RWPE1 (cell line): ENCODE measurements at places on chromosomes 12 and 14.

DNA sequence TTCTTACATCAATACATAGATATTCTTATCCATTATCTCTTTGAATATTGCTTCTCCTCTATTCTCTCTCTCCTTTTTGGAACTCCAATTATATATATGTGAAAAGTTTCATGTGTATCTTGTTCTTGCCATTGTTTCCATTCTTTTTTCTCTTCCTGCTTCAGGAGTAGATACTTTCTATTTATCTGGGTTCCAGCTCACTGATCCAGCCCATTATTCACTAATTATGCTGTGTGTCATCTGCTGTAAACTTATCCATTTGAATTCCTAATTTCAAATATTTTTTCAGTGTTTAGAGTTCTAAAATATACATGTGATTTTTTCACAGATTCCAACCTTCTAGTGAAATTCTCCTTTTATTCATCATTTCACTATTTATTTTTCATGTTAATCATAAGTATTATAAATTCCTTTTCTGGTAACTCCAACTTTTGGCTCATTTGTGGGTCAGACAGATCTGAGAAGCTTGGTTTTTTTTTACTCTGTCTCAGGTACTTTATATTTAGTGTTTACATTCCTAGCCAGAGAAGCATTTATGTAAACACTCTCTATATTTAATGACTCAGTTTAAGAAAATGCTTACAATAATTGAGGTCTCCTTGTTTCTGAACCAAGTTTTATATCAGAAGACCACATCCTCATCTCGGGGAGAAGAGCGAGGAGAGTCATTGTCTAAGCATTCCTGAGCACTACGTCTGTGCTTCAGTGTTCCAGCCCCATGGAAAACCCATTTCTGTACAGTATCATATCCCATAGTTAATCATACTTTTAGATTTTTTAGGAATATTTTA is 15.9 kb upstream of the AMIGO2 start:
- peak; percentile 51 for DNase-seq

DNA sequence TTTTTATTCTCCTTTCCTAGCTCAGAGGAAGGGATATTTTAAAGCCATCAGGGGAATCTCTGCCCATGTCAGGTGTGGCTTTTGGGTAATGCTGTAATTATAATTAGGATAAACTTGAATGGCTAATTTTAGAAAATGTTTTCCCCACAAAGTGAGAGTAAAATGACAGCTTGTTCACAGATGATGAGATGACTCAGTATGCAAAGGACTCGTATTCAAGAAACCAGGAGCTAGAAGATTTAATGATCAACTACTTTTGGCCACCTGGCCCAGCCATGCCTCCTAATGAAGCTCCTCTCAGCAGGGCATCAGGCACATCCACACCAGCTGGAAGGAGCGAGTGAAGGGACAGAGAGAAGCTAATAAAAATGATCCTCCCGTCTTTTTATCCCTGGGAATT is 29.0 kb upstream of the PLEKHG7 start:
- no peak for DNase-seq

DNA sequence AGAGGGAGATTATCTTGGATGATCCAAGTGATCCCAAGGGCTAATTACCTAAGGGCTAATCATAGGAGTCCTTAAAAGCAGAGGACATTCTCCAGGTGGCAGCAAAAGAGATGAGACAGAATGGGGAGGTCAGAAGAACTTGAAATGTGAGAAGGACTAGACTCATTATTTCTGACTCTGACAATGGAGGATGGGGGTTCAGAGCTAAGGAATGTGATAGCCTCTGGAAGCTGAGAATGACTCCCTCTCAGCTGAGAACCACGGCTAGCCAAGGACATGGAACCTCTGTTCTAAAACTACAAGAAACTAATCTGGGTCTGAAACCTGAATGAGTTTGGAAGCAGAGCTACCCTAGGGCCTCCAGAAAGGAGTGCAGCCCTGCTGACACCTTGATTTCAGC is 35.6 kb upstream of the ANKS1B start:
- no peak for DNase-seq

DNA sequence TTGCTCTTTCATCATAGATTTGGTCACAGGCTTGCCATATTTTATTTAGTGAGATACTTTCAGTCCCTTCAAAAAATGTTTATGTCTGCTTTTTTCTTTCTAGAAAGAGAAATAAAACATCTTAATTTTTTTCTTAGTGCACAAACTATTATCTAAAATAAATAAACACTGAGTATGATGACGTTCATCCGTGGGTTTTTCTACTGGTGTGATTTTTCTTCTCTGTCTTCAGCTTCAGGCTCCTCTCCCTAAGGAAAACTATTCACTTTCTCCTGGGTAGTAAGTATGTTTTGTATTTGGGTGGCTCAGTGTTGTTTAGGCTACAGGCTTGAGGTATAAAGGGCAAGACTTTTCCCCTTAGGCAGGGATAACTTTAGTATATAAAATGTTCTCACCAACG is 154.7 kb downstream of the DACT1 start:
- no peak for DNase-seq

DNA sequence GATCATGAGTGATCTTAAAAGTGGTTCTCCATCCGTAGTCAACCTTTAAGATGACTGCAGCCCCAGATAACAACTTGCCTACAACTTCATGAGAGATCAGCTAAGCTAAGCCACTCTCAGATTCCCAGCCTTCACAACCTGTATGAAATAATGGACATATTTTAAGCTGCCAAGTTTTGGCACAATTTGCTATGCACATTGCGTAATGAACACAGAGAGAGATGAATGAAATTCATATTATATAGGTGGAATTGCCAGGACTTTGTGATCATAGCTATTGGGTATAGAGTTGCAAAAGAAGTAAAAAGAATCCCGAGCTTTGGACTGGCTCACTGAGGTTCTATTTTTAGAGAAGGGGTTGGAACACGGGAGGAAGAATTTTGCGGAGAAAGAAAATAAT is 59.1 kb upstream of the EGLN3 start:
- no peak for DNase-seq

DNA sequence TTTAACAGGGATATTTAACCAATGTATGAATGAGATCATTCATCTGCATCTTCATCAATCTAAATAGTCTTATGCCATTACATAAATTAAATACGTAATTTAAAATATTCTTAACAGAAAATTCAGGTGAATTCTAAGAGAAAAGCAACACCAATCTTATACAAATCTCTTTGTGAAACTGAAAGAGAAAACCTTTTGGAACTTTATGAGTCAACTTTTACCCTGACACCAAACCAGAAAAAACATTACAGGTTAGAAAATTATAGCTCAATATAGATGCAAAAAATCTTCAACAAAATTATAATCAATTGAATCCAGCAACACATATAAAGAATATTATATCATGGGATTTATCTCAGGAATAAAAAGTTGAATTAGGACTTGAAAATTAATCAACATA is 3.4 kb downstream of the GLIPR1L1 start:
- no peak for DNase-seq

- no peak for DNase-seq
Measured at GRCh38 chr12:40474630-40475029, 217.6 kb upstream of the CNTN1 start.

GRCh38 chr12:46357438-46358324 is 14.9 kb downstream of the SLC38A2 start:
- DNase-seq = peak; percentile 38

DNA sequence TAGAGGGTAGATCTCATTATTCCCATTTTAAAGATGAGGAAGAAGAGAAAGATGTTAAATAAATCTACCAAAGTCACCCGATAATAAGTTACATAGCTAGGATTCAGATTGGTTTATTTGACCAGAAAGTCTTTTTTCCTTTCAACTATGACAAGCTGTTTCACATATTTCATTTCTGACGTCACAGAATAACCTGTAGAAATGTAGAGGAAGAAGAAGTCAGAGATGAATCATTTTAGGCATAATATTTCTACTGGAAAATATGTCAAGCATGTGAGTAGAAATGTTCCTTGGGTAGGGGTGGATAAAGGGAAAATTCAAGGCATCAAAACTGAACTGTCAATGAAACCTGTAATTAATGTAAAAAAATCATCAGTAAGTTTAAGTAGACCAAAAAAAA is 107.0 kb downstream of the MGST1 start:
- DNase-seq = peak; percentile 8
